ENCODE measurements at places on chromosomes 4 and X.

DNA sequence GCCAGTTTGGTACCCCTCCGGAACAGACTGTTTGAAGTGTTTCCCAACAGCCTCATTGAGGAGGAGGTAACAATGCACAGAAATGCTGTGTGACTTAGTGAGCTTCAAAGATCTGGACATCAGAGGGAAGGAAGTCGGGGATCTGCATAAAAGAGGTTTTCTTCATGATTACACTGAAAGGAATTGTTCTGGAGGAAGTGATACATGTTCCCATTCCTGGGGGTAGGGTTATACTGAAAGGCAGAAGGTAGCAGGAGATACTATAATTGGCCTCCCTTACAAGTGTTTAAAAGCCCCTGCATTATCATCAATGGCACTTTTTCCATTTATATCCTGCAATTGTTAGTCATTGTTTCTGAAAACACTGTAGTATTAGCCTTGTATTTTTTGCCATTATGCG is 94.0 kb upstream of the DKK2 start:
- no peak for DNase-seq

DNA sequence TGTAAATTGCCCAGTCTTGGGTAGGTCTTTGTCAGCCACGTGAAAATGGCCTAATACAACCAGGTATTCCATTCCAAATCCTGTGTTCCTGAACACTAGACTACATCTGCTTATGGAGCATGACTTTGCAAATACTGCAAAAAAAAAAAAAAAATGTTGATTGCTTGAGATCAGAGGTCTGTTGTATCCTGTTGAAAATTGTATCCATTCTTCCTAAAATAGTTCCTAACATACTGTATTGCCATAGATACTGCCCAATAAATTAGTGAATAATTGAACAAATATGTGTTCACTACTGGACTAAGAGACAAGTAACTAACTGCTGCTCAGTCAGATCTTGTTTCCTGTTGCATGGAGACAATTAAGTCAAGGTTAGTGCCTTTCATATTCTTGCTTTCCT is 164.3 kb upstream of the PABPC4L start:
- no peak for DNase-seq

DNA sequence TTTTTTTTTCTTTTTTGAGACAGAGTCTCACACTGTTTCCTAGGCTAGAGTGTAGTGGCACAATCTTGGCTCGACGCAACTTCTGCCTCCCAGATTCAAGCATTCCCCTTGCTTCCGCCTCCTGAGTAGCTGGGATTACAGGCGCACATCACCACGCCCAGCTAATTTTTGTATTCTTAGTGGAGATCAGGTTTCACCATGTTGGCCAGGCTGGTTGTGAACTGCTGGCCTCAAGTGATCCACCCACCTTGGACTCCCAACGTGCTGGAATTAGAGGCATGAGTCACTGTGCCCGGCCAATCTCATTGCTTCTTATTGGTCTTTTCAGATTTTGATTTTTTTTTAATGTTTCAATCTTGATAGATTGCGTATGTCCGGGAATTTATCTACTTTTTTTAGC is 124.4 kb downstream of the NBDY start:
- DNase-seq, result no peak

- DNase-seq, result no peak
These were observed 61.7 kb downstream of the EVC start for GRCh38 chr4:5772528-5773270.

DNA sequence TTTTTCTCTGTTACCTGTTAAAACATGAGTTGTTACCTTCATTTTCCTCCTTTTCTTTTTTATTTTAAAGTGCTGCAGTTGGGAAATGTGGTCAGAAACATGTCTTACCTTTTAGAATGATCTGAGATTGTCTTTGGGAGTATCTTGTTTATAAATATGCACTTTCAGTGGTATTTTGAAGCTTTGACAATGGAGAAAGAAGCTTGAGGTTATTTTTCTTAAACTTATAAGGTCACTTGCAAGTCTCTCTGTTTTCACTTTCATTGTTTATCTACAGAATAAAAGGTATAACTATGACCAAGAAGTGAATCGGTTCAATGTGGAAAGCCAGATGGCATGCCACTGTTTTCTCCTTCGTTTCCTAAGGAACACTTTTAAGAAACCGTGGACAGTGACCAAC is 167.5 kb upstream of the SLC7A11 start:
- DNase-seq, result no peak

DNA sequence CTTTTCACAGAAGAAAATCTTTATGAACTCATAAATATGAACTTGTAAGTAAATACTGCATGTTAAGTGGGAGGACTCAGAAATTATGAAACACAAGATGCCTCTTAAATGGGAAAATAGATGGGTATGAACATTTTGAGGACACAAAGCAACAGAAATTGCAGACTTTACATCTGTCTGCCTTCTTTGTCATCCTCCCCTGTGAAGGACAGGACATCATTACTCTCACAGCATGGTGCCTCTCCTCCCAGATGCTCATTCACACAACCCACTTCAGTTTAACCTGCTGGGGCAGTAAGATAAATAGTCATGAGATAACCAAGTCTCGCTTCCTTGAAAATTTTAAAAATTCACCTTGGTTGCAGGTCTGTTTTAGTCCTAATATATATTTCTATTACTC is 144.5 kb downstream of the APBB2 start:
- DNase-seq, result no peak

GRCh38 chr4:6271701-6272465 is 2.2 kb downstream of the WFS1 start:
- DNase-seq, result no peak

DNA sequence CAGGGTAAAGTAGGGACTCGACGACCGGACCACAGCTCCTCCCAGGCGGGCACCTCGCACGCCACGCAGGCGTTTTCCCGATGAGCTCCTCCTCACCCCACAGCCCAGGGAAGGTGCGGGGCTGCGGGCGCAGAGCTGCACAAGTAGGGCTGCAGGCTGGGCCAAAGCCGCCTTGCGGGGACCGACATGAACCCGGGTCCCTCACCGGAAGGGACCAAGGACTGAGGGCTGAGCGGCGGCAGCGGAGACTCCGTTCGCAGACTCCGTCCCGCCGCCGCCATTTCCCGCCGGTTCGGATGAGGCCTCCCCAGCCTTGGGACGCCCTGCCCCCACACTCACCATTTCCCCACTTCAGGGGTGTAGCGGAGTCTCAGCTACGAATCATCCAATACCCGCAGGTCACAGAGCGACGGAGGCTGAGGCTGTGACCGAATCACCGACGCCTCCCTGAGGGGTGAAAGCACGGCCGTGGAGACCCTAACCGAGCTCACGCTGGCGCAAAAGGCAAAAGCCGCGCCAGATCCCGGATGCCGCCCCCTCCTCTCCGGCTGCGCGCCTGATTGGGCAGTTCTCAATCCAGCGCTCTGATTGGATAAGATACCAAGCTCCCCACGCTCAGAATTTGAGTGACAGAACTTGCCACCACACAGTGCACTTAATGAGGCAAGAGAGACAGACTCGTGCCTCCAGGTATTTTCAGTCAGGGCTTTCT is at the start of gene ZNF732:
Gene ZNF732, minus strand, starts transcription at position 506 of the 712 bp plus-strand sequence. Its CDS starts 164 bp downstream, at position 342.
- peak; percentile 79 for DNase-seq

DNA sequence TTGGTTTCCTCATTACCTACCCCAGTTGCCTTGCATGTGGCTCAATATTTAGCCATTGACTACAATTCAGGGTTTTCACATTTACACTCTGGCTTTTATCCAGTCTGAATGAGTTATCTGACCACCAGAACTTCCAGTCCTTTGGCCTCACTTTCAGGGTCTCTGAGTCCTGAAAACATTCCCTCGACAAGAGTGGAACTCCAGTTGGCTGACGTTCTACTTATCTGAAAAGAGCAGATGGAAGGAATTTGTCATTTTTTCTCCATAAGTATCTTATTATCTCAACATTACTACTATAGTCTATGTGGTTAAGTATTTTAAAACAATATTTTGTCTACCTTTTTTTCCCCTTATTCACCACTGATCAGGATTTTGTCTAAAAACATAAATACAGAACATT is 5.2 kb upstream of the CASP6 start:
- DNase-seq, result no peak

- peak; percentile 11 for DNase-seq
These were observed 150.7 kb upstream of the SFRP2 start for GRCh38 chr4:153939570-153939969.

DNA sequence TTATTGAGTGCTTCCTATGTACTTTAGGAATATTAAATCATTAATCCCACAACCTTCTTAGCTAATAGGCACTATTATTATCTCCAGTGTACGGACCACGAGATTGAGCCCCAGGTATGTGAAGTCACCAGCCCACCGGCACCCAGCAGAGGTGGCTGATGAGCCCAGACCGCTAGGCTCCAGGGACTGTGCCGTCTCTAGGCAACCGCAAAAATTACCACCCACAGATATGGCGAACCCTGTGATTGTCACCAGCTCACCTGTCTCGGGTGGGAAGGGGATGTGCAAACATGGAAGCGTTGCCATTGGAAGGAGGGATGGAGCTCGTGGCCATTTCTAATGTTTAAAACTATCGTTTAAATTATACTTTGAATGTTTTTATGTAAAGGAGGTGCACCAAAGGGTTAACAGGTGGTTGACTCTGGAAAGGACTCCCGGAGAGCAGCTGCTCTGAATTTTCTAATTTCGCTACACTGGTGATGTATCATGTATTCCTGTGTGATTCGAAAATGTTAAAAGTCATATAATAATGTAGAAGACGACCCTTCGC is 21.0 kb upstream of the JAKMIP1 start:
- DNase-seq, result no peak

- DNase-seq, result no peak
These were observed 22.1 kb upstream of the SCOC start for GRCh38 chr4:140351093-140352075.

GRCh38 chrX:18003876-18004275 is 142.8 kb upstream of the RAI2 start:
- DNase-seq, result no peak

- no peak for DNase-seq
These were observed 78.2 kb downstream of the MAOB start for GRCh38 chrX:43804021-43804420.

DNA sequence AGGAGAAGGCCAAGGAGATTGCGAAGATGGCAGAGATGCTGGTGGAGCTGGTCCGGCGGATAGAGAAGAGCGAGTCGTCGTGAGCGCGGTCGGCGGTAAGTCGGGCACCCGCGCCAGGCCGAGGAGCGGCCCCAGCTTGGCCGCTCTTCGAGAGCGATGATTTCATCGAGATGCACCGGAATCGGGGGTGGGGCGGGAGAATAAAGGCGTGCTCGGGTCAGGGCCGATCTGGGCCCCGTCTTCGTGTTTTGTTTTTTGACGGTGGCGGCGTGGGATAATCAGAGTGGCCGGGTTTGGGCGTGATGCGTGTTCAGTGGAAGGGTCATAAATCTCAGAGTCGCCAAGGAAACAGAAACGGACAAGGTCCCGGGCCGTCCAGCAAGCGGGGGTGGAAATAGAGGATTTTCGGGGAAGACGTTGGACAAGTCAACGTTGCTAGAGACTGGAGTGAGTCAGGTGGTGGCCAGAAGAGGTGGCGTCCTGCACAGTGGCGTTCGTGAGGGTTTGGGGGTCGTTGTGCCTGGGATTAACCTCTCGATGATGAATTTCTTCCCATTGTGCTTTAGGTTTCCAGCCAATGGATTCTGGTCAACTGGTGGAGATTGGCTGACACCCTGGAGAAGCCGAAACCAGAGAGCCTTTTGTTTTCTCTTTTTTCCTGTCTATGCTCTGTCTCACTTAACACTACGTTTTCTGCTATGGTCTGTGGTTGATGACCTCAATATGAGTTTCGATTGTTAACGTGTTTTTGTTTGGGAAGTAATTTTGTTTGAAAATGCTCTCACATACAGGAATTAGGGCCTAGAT is 882 bp downstream of the MRFAP1 start:
- DNase-seq, result no peak

- no peak for DNase-seq
These were observed 433.2 kb downstream of the STIM2 start for GRCh38 chr4:27293831-27294230.

GRCh38 chr4:131296192-131296591 is 1852.9 kb upstream of the PCDH10 start:
- no peak for DNase-seq

- DNase-seq, result no peak
These were observed 980.6 kb upstream of the LCORL start for GRCh38 chr4:19002170-19002569.
